ENCODE measurements at places on chromosomes 7 and 10. TPM values are rescaled to one million over a fixed set of nuclear protein-coding genes. Genes with fewer than 3 reads are reported as not detected.

Gene ADIRF
- total RNA-seq = 0.61 TPM

DNA sequence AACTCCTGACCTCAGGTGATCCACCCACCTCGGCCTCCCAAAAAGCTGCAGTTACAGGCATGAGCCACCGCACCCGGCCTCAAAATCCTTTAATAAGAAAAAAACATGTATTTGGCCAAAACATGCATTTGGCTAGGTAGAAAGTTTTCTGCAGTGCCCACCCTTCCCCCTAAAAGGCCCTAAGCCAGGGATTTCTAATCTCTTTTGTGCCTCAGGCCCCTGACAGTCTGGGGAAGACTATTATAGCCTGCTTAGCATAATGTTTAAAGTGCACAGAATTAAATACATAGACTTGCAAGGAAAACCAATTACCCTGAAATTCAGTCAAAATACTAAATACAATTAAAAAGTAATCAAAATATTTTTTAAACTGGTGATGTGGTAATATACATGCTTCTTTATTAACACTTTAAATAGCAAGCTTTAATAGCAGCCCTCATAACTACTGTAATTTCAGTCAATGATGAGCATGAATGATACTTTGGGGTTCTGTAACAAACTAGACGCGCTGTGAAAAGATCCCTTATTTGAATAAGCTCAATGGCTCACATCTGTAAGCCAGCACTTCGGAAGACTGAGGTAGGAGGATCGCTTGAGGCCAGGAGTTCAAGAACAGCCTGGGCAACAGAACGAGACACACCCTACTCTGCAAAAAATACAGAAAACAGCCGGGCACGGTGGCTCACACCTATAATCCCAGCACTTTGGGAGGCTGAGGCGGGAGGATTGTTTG lies 29.9 kb downstream of the SPDYE6 start:
- no peaks in the 10 kb centered on the region for H3K36me3 ChIP-seq
- no peak for DNase-seq
- no peaks in the 10 kb centered on the region for H3K4me1 ChIP-seq
- H3K4me3 ChIP-seq = no peak overlapping the region
- H3K27ac ChIP-seq = no peak overlapping the region

Gene TRIL
- total RNA-seq = 0.67 TPM

DNA sequence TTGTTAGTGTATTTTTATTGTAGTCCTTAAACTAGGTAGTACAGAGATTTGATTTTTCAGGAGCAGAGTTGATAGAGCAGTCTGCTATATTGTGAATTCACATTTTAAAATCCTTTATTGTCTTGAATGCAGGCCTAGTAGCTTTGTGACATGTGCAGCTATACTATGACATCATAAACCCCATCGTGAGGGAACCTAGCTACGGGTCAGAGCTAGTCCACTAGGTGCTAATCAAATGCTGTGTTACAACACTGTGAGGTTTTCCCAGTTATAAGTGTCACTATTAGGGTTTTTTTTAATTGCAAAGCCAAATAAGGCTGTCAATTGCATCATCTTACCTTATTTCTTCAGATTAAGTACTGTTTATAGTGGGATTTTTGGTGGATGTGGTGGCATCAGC lies 40.7 kb downstream of the CREM start:
- no peak overlapping the region for H3K4me3 ChIP-seq
- no peaks in the 10 kb centered on the region for H3K4me1 ChIP-seq
- H3K27me3 ChIP-seq = no peaks in the 10 kb centered on the region
- no peaks in the 10 kb centered on the region for H3K36me3 ChIP-seq
- H3K27ac ChIP-seq = no peak overlapping the region
- DNase-seq = no peak

DNA sequence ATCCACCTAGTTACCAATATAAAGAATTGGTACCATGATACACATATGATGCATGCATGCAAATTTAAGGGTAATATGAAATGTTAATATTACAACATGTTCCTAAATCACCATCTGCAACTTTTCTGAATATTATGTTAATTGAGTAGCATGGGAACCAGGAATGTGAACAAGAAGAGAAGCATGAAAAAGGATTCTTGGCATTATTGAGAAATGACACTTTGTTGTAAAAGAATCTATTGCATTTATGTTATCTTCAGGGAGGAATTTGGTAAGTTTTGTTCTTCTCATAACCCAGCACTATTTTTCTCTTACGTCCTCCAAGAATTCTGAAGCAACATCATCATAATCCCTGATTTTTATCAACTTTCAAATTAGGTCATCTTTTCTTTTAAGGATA lies 159.9 kb upstream of the SLC25A13 start:
- no peaks in the 10 kb centered on the region for H3K36me3 ChIP-seq
- DNase-seq = no peak
- peaks cover 14% of the 10 kb centered on the region for H3K4me1 ChIP-seq
- no peak overlapping the region for H3K4me3 ChIP-seq

Gene CPEB3
- total RNA-seq = 8.4 TPM

- DNase-seq = no peak
- no peaks in the 10 kb centered on the region for H3K36me3 ChIP-seq
- H3K4me3 ChIP-seq = no peak overlapping the region
- H3K27ac ChIP-seq = no peak overlapping the region
- H3K27me3 ChIP-seq = no peaks in the 10 kb centered on the region
These were observed 46.7 kb downstream of the FZD1 start for GRCh38 chr7:91310830-91311460.

DNA sequence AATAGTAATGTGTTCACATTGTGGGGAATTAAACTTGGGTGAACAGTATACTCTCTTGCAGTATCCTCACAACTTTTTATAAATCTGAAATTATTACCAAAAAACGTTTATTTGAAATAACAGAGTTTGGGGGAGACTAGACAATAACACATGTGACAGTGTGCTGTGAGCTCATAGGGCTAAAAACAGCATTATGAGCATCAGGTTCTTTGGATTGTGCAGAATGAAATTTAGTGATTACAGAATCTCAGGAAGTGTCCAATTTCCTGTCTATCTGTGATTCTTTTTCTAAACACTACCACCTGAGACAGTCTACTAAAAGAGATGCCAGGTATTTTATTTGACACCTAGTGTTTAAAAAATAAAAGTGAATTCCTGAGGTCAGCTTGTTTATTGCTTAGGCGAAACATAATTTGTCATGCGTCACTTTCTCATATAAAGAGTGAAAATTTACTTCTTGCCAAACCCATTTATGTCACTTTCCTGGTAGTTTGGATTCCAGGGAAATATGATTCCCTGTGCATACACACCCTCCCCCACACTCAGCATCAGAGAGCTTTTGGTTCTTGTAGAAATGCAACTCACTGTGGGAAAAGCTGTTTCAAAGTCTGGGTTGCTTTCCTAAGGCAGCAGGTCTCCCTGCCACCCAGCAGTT lies 71.2 kb downstream of the AOAH start:
- H3K36me3 ChIP-seq = no peaks in the 10 kb centered on the region
- DNase-seq = no peak
- H3K4me1 ChIP-seq = no peaks in the 10 kb centered on the region
- no peak overlapping the region for H3K27ac ChIP-seq

DNA sequence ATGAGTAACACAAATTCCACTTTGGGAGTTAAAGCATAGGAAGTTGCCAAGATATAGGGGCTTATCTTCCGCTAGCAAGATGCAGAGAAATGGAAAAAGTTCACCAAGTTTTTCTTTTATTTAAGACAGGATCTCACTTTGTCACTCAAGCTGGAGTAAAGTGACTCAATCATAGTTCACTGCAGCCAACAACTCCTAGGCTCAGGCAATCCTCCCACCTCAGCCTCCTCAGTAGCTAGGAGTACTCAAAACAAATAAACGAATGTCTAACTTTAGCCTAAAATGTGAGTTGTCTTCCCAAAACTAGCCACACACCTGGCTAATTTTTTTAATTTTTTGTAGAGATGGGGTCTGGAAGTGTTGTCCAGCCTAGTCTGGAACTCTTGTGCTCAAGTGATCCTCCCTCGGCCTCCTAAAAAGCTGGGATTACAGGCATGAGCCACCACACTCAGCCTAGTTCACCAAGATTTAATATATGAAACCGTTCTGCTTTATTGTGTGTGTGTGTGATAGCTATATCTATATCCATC lies 9.9 kb downstream of the VIM start:
- H3K36me3 ChIP-seq = no peaks in the 10 kb centered on the region
- H3K27ac ChIP-seq = no peak overlapping the region
- DNase-seq = no peak
- no peak overlapping the region for H3K4me3 ChIP-seq
- no peaks in the 10 kb centered on the region for H3K4me1 ChIP-seq
- no peaks in the 10 kb centered on the region for H3K27me3 ChIP-seq

All from liver (tissue), 10 donors.